A673 (cell line): ENCODE measurements at places on chromosomes 1 and 21.

- DNase-seq: no peak
Observed at GRCh38 chr1:68051475-68051874, 1.0 kb upstream of the DIRAS3 start.

DNA sequence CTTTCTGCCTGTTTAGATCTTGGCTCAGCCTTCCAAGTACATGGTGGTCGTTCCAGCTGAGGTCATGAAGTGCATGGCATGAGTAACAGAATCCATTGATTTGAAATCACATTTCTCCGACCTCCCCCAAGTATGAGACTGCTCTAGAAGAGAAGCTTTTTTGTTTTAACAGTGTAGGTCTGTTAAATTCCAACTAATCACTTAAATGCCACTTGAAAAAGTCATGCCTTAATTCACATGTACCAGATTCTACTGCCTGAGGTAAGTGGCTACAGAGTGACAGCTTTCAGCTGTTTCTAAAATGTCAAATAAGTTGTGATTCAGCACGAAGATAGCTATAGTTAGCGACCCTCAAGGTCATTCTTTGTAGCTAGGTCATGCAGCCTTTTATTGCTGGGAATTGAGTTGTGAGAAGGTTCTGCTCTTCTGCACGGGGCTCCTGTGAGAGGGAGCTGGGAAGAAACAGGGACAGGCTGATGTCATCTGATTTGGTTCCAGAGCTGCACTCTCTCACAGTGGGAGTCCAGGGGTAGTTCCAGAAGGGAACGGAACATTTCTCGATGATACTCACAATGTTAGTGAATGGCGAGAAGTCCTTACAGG lies 112.7 kb downstream of the VPS13D start:
- no peak for DNase-seq

DNA sequence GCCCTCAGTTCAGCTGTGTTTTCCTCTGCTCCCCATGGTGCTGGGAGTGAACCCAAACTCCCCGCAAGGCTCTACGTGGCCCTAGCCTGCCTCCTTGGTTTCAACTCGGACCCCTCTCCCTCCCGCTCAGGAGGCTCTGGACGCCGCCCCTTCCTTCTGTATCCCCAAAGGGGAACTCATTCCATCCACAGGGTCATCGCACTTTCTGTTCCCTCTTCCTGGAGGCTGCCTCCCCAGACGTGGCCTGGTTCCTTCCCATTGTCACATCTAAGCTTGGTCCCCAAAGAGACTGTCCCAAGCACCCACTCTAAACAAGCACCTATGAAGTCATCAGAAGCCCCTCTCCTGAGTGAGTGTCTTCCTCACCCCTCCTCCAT lies 10.9 kb downstream of the KCNAB2 start:
- DNase-seq: no peak

DNA sequence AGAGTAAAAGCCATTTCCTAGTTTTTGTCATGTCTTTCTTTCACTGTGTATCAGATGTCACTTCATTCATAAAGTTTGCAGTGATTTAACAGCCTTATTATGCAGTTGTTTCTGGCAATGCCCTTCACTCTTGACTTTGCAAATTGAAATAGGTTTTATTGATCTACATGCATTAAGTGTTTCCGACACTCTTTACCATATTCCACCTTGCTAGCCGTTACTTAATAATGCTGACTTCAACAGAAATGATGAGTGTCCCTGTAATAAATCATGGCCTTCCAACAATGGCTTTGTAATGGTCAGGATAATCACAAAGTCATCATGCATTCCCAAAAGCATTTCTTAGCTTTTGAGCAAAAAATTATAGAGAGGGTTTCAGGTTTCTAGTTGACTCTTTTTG lies 236.8 kb upstream of the FMN2 start:
- peak; percentile 41 for DNase-seq

DNA sequence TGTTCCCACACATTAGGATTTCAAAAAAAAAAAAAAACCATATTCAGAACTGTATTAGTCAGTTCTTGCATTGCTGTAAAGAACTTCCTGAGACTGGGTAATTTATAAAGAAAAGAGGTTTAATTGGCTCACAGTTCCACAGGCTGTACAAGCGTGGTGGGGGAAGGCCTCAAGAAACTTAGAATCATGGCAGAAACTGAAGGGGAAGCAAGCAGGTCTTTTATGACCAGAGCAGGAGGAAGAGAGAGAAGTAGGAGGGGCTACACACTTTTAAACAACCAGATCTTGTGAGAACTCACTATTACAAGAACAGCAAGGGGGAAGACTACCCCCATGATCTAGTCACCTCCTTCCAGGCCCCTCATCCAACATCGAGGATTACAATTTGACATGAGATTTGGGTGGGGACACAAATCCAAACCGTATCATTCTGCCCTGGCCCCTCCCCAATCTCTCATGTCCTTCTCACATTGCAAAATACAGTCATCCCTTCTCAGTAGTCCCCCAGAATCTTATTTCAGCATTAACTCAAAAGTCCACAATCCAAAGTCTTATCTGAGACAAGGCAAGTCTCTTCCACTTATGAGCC lies 51.8 kb downstream of the POU2F1 start:
- DNase-seq: peak; percentile 37

- no peak for DNase-seq
Observed at GRCh38 chr1:65424573-65424889, 4.1 kb downstream of the LEPR start.

GRCh38 chr1:27967884-27968466 lies 8.2 kb downstream of the XKR8 start:
- no peak for DNase-seq

- peak; percentile 3 for DNase-seq
Observed at GRCh38 chr1:170887726-170888125, 47.6 kb upstream of the MROH9 start.

GRCh38 chr1:14962407-14962806 lies 191.1 kb upstream of the TMEM51 start:
- DNase-seq: no peak

DNA sequence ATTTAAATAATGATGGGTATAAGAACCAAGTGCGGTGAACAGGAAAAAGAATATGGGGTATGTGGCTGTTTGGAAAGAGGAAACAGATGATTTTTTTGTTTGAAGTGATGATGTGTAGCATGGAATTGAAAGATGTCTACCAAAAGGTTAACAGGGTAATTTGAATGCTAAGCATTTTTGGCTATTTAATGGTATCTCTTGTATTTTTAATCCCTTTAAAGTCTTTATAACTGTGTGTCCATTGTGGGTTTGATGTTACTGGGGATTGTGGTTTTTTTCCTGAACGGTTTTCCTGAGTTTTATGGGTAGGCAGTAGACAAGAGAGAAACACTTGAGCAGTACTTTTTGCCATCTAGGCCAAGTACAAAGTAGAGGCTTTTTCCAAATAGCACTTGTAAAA lies 63.2 kb downstream of the PRDM2 start:
- peak; percentile 67 for DNase-seq

DNA sequence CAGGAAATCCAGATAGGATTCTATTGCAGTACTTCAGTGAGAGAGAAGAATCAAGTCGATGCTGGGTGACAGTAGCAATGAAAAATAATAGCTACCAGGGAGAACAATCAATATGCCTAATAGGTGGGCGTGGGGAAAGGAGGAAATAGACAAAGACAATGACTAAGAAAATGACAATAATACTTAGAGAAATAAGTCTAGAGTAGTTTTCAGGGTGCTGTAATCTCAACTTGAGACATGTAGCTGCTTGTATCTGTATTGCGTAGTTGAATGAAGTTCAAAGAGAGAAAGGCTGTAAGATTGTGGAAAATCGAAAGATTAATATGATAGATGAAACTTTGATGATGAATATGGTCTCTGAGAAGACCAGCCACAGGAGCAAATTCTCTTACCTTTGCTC lies 2.6 kb downstream of the STXBP3 start:
- DNase-seq: no peak

GRCh38 chr1:28973596-28974421 lies 59.4 kb downstream of the EPB41 start:
- no peak for DNase-seq

DNA sequence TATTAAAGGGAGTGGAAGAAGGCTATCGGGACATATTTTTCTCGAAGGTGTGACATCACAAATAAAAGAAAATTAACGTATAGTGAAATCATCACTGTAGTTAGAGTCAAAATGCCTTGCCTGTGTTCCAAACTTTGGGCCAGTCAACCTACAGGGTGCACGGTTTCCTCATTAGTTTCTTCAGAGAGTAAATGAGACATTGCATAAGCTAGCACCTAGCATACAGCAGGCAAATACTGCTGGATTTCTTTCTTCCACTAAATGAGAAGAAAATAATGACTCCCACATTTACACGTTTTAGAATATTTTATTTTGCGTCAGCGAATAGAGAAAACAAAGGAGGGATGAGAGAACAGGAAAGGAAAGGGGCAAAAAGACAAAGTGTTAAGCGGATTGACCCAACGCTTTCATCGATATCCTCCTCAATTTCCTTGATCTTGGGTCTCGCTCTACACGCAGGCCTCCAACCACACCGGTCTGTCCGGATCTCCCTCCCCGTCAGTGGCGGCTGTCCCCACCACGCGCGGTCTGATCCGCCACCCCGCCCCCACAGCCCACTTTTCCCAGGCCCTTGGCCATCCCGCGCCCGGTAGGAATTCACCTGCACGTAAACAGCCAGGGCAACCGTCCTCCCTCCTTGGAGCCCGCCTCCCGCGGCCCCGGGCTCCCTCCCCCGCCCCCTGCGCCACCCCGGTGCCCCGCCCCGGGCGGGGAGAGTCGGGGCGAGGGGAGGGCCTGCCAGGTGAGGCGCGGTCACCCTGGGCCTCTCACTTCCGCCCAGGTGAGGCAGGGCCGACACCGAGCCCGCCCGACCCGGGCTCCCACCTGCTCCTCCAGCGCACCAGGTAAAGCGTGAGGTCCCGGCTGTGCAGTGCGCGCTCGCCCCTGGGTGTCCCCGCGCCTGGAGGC lies at the start of gene PATJ:
Gene PATJ (plus strand): TSS at position 770 of the 909 bp plus-strand sequence. CDS start 20,413 bp downstream, outside the sequence.
- DNase-seq: no peak

DNA sequence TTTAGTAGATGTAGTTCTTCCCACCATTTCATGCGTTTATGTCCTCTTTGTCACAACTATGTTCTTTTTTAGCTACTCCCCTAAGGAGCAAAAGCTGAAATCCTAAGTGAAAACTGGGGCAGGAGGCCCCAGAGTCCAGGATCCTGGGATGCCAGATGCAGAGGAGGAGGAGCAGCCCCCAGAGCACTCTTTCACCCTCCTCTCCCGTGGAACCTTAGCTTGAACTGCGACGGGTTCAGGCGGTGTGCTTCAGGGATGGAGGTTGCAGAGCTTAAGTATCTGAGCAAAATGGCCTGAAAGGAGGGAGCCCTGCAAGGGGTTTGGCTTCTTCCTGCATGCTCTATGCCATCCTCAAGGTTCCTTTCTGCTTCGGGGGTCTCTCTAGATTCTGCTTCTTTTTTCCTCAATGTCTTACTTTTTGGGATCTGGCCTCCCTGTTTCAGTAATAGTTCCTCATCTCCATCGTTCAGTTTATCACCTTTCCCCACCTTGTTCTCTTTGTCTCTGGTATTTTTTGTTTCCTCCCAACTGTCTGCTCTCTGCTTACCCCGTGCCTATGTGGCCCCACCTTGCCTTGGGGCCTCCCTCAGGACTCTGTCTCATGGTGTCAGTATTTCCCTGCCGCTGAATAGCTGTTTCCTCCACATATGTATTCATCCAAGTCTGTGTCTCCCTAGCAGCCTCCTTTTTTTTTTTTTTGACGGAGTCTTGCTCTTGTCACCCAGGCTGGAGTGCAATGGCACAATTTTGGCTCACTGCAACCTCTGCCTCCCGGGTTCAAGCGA lies 2.7 kb upstream of the NHLH1 start:
- DNase-seq: no peak

DNA sequence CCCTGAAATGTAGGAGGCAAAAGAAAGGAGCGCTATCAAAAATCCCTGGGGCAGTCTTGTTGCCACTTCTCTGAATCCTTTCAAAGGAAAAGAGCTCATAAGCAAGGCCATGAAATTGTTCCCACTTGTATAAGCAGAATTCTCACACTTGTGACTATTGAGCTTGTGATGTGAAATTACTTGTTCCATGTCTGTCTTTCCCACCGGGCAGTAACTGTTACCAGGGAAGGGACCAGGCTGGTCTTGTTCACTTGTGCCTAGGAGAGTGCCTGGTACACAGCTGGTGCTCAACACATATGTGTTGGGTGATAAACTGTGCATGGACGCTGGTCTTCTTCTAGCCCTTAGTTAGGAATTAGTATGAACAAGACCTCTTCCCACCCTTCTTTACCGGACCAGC lies 150.6 kb downstream of the CDC7 start:
- DNase-seq: no peak

DNA sequence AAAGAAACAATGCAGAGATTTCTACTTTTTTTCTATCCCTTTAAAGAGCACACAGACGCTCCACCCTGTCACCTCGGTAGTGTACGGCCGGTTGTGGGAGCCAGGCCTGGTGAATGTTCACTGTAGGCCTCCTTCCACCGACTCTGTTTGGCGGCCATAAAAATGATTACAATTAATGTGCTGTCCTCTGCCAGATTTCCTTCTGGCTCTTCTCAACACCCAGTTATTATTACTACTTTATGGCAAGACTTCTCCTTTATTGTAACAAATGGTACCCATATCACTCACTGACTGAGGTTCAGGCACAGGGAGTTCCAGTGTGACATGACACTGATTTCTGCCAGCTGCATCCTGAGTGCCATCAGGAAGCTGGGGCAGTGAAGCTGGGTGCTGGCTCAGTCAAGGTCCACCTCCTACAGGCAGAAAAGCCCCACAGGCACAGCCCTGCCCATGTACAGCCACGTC lies 37.4 kb downstream of the GPR161 start:
- no peak for DNase-seq

DNA sequence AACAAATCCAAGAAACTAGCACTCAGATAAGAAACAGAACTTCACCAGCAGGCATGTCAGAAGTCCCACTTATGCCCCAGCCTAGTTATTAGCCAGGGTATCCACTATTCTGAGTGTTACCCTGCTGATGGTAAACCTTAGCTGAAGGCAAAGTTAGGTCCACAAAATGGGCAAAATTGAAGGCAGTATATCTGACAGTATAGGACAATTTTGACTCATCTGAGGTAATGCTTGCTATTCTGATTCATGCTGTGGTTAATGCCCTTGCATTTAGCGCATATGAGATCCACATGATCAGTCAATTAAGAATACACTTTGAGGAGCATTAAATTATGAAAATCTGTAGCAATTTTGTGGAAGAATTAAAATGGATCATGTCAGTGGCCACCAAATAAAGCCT lies 15.1 kb downstream of the IFI44 start:
- no peak for DNase-seq

GRCh38 chr1:93093332-93094006 lies 14.4 kb downstream of the MTF2 start:
- DNase-seq: no peak

GRCh38 chr1:110040548-110040947 lies 6.1 kb downstream of the STRIP1 start:
- no peak for DNase-seq

GRCh38 chr1:41612953-41613352 lies 128.5 kb upstream of the EDN2 start:
- DNase-seq: no peak
